ENCODE measurements at places on chromosomes 3 and 15.

GRCh38 chr3:16104156-16104555, 70.3 kb upstream of the GALNT15 start:
- DNase-seq = no peak

DNA sequence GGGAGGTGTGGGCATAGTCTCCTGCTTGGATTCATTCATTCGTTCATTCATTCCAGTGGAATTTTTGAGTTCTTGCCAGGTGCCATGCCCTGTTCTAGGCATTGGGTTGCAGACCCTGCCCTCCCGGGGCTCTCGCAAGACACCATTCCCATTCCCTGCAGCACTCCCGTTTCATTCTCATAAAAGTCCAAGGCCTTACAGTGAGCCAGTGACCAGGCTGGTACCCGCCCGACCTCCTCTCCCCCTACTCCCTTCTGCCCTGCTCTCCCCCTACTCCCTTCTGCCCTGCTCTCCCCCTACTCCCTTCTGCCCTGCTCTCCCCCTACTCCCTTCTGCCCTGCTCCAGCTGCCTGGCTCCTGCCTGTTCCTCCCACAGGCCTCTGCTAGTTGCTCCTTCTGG, 41.9 kb downstream of the AMOTL2 start:
- DNase-seq = no peak

GRCh38 chr3:52895418-52895817, 1.9 kb downstream of the STIMATE start:
- no peak for DNase-seq

GRCh38 chr15:75338661-75339240, 2.9 kb downstream of the COMMD4 start:
- DNase-seq = no peak

GRCh38 chr3:147130461-147130860, 275.9 kb downstream of the ZIC4 start:
- DNase-seq = no peak

- DNase-seq = no peak
Observed at GRCh38 chr3:54621184-54621583, 306.7 kb downstream of the LRTM1 start.

DNA sequence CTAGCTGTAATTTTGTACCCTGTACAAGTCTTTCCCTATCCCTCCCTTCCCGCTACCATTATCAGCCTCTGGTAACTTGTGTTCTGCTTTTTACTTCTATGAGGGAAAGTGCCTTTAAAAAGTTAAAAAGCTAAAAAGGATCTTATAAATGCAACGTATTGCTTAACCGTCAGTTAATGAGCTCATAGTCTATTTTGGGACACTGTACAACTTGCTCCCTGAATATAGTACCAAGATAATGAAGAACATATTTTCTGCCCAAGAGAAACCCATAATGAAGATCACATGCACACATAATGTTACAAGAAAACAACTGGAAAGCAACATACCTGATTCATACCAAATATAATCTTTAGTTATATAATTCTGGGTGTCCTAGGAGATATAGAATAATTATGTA, 22.6 kb downstream of the ZIC1 start:
- DNase-seq = no peak
